Activated T-cell treated with anti-CD3 and anti-CD28 coated beads for 48 hours (primary cell): ENCODE measurements at places on chromosomes 16 and 17.
A peak's percentile ranks its signal among the peaks of the same experiment; 100 is the strongest.

- DNase-seq = no peak
Measured at GRCh38 chr17:68640242-68640989, 39.2 kb upstream of the FAM20A start.

- peak; percentile 41 for DNase-seq
Measured at GRCh38 chr17:32909787-32910369, 18.1 kb upstream of the TMEM98 start.

DNA sequence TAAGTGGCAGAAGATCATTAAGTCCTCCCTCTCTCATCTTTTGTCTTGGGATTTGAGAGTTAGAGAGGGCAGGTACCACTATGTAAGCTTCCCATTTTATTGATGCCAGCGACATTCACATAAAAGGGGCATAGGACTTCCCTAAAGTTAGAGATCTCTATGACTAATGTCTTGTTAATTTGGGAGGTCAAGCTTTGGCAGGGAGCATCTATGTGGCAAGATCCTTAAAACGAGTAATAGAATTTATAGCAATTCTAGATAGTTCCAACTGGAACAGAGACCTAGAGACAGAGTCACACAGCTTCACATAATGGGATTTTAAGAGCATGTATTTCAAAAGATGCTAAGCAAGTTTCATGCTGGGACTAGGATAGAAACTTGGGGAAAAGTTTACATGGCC, 308.0 kb downstream of the MAP2K6 start:
- DNase-seq = no peak

- no peak for DNase-seq
Measured at GRCh38 chr17:82059272-82060000, 6.2 kb downstream of the DUS1L start.

GRCh38 chr17:17256316-17256715, 19.3 kb upstream of the FLCN start:
- DNase-seq = no peak

- no peak for DNase-seq
Measured at GRCh38 chr17:15184872-15185624, 80.1 kb downstream of the PMP22 start.

GRCh38 chr17:285751-286422, 66.7 kb downstream of the RPH3AL start:
- no peak for DNase-seq

GRCh38 chr16:12330946-12331345, 354.4 kb downstream of the SNX29 start:
- no peak for DNase-seq

DNA sequence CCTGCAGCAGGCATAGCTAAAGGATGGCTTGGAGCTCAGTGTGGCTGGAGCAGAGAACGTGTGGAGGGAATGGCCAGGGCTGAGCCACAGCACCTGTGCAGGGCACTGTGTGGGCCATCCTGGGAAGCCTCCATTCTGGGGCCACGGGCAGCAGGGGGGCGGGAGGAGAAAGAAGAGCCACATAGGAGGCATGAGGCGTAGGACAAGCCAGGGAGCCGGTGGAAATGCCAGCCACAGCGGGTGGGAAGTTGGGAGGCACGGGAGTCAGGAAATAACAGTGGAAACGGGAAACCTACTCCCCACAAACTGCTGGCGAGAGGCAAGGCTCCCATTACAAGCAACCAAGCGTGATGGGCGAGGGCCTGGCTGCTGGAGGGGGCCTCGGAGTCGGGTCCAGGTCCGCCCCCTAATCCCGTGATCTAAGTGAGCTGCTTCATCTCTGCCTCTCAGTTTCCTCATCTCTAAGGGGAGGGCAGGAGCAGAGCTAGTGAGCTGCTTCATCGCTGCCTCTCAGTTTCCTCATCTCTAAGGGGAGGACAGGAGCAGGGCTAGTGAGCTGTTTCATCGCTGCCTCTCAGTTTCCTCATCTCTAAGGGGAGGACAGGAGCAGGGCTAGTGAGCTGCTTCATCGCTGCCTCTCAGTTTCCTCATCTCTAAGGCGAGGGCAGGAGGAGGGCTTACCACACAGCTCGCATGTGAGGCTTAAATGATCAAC, 104.9 kb downstream of the ADCY9 start:
- DNase-seq = no peak

DNA sequence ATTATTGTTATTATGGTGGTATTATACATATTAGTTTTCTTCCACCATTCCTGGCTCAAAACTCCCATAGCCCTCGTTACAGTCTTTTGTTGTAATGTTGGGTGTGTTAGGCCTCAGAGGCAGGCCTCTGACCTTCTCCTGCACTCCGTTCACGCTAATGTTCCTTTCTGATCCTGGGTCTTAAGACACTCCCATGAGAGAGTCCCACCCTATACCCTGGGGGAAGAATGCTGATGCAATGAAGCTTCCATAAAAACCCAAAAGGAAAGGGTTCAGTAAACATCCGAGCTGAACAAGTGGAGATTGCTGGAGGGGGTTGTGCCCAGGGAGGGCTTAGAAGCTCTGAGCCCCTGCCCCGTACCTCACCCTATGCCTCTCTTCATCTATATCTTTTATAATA, 141.3 kb upstream of the NETO2 start:
- no peak for DNase-seq

- no peak for DNase-seq
Measured at GRCh38 chr17:68344701-68345136, 53.4 kb downstream of the ARSG start.

DNA sequence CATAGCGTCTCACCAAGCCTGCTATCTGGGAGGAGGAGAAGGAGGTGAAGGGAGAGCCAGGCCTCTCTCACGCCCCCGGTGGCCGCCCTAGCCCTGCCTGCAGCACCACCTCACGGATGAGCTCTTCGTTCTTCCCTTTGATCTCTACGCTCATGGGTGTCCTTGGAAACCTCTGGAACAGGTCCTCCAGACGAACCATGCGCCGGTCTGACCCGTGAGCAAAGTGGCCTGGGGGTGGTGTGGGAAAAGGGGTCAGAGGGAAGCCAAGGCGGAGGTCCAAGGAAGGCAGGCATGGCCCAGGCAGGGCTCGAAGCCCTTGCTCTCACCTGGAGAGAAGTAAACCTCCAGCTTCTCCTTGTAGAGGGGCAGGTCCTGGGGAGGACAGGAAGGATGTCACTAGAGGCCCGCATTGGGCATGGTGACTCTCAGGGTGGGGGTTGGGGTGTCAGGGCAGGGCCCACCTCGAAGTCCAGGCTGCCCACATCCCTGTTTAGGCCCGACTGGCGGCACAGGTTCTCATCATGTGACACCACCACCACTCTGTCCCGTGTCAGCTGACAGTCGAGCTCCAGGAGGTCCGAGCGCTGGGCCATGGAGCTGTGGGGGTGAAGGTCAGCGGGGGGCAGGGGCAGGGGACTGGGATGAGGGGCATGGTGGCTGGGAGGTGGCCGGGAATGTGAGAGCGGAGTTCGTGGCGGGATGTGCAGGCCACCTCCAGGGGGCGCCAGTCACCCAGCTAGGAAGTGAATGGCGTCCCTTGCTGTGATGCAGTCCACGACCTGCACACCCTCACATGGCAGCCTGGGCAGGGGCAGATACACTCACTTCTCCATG, 923 bp downstream of the GDPD3 start:
- DNase-seq = peak; percentile 65

DNA sequence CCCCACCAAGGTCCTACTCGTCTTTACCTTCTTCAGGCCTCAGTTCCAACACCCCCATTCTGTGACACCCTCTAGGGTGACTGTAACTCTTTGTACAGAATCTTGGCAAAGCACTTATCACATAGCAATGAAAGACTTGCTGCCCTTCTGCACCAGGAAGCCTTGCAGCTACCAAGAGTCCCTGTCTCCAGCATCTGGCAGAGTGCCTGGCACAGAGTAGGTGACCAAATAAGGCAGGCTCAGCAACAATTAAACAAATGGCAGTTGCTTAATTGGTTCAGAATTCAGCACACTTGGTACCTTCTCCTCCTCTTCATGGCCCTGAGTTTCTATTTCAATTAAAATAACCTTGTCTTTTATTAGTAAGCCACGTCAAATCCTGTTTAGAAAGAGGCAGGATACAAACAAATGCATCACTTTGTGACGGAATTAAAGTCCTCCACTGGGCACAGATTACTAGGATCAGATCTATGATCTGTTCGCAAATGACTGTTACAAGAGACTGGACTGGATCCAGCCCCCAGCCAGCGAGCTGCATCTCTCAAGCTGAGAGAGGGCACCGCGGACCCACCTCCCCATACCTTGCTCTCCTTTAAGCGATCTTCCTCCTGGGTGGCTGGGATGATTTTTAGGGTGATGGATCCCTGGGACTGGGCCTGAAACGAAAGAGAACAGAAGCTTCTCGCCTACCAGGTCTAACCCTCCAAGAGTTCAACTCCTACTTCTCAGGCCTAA, 9.4 kb downstream of the MPP3 start:
- no peak for DNase-seq

- no peak for DNase-seq
Measured at GRCh38 chr16:686459-687260, 2.5 kb upstream of the JMJD8 start.

GRCh38 chr16:6341981-6342380, 990.7 kb upstream of the RBFOX1 start:
- no peak for DNase-seq

DNA sequence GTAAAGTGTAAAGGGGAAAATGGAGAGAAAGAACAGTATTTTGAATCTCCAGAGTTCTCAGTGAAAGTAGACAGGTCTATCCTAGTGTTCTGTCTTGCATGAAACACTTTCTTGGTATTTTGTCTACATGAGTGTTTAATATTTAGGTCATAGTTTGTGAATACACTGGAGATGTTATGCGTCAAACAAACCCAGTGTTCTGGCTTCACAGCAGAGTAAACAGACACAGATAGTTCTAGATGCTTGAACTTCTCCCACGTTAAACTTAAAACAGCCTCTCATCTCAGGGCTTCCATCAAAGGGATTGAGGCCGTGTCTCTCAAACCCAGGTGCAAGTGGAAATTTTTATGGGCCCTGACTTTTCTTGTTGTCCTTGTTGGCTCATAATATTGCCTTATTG, 48.3 kb downstream of the RBFOX1 start:
- no peak for DNase-seq

DNA sequence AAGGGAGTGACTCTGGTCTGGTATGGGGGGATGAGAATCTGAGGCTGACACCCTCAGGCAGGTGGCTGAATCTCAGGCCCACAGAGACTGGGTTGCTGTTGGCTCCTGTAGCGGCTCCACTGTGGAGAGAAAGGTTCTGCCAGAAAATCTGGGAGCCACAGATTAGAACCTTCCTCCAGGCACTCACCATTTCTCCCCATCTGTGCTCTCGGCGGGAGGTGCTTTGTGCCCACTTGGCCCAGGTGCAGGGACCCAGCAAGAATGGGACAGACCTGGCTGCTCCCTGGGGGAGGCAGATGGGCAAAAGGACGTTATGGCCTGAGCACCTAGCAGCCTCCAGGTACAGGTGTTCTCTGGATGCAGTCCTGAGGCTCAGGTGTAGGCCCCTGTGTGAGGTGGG, 20.1 kb downstream of the RAB11FIP3 start:
- DNase-seq = no peak

DNA sequence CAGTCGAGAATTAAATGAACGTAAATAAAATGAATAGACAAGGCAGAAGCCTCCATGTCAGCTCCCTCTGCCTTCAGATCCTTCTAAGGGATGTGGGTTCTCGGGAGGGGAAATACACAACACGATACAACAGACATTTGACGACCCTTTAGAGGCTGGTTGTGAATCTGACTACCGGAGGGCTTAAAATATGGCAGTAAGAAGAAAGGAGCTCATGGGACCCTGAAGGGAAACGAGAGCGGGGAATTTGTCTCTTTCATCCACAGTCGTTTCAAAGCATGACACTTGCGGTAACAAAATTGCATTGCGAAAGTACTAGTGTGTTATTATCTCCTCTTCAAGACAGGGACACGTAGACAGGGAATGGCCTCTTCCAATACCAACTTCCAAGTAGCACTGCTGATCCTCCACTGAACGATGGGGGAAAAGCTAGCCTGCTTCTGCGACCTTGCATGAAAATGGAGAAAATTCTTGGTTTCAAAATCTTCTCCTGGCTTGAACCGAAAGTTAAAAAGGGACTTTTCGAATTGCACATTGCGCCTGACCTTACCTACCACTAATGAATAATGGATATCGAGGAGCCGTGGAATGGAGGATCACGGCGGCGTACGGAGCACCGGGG, 1.2 kb upstream of the TNRC6C start:
- no peak for DNase-seq

- DNase-seq = no peak
Measured at GRCh38 chr17:75874323-75875181, 3.8 kb downstream of the TRIM47 start.
